ENCODE measurements at places on chromosomes 5 and 9. TPM values are rescaled to one million over a fixed set of nuclear protein-coding genes. Genes with fewer than 3 reads are reported as not detected.

- DNase-seq, result no peak
These were observed 113.0 kb downstream of the DENND1A start for GRCh38 chr9:123816817-123817472.

Gene LHX6
- not detected for total RNA-seq

Gene PGM5
- not detected for total RNA-seq

DNA sequence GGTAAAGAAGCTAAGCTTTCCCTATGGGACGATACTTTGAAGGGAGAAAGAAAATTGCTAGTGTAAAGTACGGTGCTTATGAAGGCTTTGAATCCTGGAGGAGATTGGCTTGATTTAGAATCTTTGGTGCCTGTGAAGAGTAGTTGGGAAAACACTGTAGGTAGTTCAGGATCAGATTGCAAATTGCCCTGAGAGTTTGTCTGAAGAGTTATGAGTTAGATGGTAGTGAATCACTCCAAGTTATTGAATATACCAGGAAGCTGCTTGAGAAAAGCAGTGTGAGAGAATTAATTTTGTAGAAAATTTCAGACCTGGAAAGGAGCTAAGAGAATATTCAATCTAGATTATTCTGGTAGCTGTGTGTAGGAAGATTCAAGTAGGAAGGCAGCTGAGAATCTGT, 11.5 kb downstream of the MAN2A1 start:
- DNase-seq, result no peak

- DNase-seq, result no peak
These were observed 24.2 kb downstream of the PCDHGC5 start for GRCh38 chr5:141512911-141513626.

GRCh38 chr5:175814691-175815090, 56.7 kb upstream of the CPLX2 start:
- DNase-seq, result no peak

GRCh38 chr9:103037508-103038477, 42.7 kb downstream of the CYLC2 start:
- no peak for DNase-seq

GRCh38 chr9:16996901-16997491, 126.5 kb upstream of the BNC2 start:
- DNase-seq, result no peak

Gene MCC
- 5.4 TPM for total RNA-seq

- no peak for DNase-seq
These were observed 105.0 kb downstream of the FBXL7 start for GRCh38 chr5:15604986-15605385.

Gene SLC35D2
- 8.3 TPM for total RNA-seq

GRCh38 chr5:71588533-71588885, 1.4 kb downstream of the MCCC2 start:
- DNase-seq, result no peak

DNA sequence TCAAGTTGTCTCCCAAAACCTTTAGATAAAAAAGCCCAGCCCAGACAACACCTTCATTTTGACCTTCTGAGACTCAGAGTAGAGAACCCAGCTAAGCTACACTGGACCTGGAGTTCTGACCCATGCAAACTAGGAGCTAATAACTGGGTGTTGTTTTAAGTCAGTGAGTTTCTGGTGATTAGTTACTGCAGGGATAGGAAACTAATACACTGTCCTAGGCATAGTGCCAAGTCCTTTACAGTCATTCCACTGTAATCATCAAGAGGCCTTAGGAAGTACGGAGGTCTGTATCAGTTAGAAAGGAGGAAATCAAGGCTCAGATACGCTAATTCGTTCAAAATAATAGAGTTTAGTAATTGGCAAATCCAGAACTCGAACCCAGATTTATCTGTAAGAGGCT, 197.9 kb downstream of the KCTD16 start:
- DNase-seq, result no peak

GRCh38 chr9:88949425-88949824, 41.8 kb upstream of the S1PR3 start:
- DNase-seq, result no peak

GRCh38 chr9:107142430-107142829, 140.6 kb upstream of the RAD23B start:
- no peak for DNase-seq

GRCh38 chr9:125509476-125509875, 197.5 kb downstream of the MAPKAP1 start:
- no peak for DNase-seq

DNA sequence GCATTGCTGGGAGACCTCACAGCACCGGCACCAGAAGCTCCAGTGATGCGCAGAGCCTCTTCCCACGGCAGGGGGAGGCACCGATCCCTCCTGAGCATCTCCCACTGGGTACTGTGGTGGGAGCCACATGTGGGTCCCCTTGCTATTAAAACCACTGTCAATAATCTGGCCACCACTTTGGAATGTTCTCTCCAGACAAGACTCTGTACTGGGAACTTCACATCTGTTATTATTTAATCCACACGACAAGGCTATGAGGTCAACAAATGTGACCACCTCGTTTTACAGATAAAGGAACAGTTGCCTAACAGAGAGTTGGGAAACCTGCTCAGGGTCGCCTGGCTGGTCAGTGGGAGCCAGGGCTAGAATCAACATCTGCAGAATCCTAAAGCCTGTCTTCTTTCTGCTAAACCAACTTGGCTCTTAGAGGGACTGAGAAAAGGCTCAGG, 72.7 kb downstream of the EPB41L4B start:
- DNase-seq, result no peak

Gene IL31RA
- total RNA-seq, result not detected

GRCh38 chr5:142482207-142482606, 157.4 kb upstream of the SPRY4 start:
- no peak for DNase-seq

DNA sequence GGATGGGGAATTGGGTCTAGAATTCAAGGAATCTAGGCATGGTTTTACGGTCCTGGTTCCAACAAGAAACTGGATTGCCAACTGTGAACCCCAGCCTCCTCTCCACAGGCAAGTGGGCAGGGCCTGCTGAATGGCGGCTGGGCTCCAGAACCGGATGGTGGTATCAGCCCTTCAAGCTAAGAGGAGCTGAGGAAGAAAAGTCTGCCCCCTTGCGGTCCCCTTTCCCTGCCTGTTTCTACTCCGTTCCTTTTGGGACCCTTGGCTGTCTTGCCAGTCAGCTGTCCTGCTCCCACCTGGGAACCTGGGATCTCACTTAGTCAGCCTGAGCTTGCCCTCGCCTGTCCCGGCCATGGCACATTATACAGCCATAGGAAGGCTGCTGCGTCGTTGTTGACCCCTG, 234.4 kb upstream of the DAPK1 start:
- no peak for DNase-seq

Gene FAM151B
- 0.24 TPM for total RNA-seq

GRCh38 chr9:115456515-115456914, 338.6 kb upstream of the TNC start:
- DNase-seq, result no peak

Gene SPINK6
- not detected for total RNA-seq

DNA sequence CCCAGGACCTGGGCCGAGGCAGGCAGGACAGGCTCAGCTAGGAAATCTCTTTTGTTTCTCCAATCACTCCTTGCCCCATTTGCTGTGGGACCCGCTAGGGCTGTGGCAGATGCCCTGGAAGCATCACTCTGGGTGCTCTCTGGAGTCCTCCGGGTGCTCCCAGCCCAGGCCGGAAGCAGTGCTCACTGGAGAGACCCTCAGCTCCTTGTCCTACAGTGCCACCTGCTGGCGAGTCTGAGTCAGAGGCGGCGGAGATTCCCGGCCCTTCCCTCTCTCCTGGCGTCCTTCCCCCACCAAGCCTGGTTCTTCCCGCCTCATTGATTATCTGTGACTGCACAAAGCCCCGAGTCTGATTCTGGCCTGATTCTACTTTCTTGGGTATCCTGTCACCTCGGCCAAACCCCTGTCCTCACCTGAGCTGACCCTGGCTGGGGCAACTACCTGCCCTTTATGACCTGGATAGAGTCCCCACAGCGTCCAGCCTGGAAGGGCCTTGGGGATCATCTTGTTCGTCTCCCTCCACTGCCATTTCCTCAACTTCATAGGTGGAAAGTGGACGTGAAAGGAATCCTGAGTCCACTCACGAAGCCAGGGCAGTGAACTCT, 7.3 kb upstream of the BARHL1 start:
- DNase-seq, result peak; percentile 32

Gene GRIA1
- total RNA-seq, result not detected

Gene TRPM3
- total RNA-seq, result not detected

GRCh38 chr5:154460172-154460571, 14.4 kb downstream of the SAP30L start:
- no peak for DNase-seq
